ENCODE measurements at places on chromosomes 16 and 17.

DNA sequence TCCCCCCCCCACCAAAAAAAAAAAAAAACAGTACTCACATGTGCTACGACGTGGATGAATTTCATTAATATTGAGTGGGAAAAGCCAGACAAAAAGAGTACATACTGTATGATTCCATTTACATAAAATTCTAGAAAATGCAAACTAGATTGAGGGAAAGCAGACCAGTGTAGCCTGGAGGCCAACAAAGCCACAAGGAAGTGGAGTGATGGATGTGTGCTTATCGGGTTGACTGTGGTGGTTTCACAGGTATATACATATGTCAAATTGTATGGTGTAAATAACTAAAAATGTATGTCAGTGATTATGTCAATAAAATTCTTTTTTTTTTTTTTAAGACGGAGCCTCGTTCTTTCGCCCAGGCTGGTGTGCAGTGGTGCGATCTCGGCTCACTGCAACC lies 1.9 kb upstream of the PLD6 start:
- DNase-seq = no peak

DNA sequence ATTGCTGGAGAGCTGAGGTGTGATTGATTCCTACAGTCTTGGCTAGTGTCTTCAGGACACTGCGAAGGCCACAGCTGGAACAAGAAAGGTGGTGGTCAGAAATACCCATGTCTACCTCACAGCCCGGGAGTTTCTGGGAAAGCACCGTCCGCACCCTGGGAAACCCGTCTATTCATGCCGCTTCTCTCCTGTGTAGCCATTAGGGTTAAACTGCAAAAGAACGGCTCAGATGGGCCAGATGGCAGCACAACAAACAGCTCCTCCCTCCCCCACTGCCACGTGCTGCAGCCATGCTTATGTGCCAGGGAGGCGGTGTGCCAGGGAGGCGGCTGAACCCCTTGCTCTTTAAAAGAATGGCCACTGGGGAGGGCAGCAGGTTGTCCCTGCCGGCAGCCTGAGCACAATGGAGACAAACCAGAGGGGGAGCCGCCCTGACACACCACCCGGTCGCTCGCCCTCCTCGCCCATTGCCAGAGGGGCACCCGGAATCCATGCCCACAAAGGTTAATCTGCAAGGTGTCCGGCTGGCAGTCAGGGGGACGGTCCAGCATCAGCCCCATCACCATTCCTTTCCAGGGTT lies 65.2 kb downstream of the CYTH1 start:
- DNase-seq = peak; percentile 55

DNA sequence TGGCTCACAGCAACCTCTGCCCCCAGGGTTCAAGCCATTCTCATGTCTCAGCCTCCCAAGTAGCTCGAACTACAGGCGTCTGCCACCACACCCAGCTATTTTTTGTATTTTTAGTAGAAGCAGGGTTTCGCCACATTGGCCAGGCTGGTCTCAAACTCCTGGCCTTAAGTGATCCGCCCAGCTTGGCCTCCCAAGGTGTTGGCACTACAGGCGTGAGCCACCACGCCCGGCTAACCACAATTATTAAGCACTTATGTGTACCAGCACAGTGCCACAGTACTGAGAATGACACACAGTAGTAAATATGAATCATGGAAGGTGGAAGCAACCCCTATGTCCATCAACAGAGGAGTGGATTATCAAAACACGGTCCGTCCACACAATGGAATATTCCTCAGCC lies 49.8 kb downstream of the COTL1 start:
- no peak for DNase-seq

DNA sequence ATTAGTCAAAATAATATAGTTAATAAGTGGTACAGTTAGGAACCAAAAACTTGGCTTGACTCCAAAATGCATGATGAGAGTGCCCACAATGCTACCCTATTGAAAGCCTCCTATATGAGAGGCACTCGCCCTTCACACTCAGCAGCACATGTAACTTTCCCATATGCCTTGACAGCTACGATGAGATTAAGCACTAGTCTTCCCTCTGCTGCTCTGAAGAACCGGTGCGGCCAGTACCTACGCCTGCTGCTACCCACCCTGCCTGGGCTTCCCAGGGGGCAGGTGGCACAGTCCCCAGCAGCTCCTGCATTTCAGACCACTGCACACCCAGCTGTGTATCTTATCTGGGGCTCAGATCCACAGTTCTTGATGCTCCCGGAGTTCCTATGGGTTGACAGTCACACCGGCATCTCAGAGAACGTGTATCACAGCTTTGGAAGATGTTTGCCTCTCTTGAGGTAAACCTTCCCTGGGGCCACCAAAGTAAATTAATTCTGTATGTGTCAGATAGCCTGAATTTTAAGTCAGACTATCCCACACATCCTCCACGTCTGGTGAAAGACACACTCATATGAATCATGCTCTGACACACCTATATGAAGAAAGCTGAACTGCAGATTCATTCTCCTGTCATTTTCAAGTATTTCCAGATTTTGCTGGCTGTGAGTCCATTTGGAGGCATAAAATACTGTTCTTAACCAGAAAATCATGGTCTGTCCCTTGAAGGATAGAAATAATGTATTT lies 77.8 kb downstream of the MYH10 start:
- DNase-seq = peak; percentile 10

DNA sequence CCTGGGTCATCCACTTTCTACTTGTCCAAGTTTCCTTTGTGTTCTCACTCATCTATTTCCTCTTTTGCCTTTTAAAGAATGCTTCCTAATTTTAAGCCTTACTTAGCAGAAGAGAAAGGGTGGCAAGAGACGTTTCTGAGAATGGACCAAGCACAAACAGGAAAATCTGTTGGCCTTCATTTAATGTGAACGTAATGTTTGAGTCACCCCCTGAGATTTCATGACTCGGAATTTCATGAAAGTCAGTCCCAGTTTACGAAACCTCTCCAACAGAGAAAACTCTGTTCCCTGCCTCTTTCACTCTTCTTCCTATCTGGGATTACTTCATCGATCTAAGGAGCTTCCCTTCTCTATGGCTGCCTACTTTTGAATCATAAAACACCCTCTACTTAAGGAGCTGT lies at the start of gene CD300E:
Gene CD300E, minus strand, starts transcription at position 46 of the 401 bp plus-strand sequence. CDS start 117 bp downstream, outside the sequence.
- no peak for DNase-seq

GRCh38 chr16:50261707-50262235 lies 4.6 kb upstream of the ADCY7 start:
- no peak for DNase-seq

- no peak for DNase-seq
Observed at GRCh38 chr16:86736502-86736901, 158.2 kb downstream of the FOXL1 start.

DNA sequence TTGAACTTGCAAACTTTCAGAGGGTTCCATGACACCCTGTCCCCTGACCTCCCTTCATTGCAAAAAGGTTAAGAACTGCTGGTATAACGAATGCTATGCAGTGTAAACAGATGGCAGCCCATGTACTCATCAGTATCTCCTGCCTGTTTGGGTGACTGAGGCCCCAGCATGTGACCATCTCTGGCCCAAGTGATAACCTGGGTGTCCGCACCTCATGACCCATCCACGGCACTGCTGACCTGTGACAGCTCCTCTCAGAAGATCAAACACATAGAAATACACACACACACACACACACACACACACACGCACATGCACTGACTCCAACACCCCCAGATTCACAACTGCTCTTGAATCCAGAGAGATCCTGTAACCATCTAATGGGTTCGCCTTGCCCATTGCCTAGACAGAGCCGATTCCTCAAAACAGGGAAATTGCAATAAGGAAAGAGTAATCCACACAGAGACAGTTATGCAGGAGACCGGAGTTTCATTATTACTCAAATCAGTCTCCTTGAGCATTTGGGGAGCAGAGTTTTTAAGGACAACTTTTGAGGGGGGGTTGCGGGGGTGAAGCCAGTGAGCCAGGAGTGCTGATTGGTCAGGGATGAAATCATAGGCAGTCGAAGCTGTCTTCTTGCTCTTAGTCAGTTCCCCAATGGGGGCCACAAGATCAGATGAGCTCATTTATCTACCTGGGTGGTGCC lies 11.3 kb upstream of the PHOSPHO1 start:
- DNase-seq = no peak

DNA sequence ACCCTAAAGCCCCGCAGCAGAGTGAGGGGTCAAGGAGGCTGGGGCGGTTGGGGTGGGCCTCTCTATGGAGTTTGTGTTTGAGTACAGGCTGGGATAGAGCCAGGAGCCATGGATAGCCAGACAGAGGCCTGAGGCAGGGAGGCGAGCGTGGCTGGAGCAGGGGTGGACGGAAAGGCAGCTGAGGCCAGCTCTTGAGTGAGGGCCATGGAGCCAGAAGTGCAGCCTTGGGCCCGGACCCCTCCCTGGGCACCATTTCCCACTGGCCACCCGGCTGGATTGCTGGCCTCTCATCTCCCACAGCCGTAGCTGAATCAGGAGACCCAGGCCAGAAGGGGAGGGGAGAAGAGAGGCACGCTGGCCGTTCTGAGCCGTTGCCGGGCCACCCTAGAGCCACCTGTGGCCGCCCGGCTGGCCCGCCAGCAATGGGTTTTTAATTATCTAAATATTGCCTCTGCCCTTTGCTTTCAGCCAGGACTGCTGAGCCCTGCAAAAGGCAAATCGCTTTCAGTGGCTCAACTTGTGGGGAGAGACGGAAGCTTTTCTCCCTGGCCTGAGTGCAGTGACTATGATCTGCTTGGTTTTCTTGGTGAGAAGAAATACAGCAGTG lies 75.2 kb upstream of the GSE1 start:
- DNase-seq = no peak

GRCh38 chr17:1241929-1242328 lies 28.3 kb upstream of the BHLHA9 start:
- peak; percentile 45 for DNase-seq

DNA sequence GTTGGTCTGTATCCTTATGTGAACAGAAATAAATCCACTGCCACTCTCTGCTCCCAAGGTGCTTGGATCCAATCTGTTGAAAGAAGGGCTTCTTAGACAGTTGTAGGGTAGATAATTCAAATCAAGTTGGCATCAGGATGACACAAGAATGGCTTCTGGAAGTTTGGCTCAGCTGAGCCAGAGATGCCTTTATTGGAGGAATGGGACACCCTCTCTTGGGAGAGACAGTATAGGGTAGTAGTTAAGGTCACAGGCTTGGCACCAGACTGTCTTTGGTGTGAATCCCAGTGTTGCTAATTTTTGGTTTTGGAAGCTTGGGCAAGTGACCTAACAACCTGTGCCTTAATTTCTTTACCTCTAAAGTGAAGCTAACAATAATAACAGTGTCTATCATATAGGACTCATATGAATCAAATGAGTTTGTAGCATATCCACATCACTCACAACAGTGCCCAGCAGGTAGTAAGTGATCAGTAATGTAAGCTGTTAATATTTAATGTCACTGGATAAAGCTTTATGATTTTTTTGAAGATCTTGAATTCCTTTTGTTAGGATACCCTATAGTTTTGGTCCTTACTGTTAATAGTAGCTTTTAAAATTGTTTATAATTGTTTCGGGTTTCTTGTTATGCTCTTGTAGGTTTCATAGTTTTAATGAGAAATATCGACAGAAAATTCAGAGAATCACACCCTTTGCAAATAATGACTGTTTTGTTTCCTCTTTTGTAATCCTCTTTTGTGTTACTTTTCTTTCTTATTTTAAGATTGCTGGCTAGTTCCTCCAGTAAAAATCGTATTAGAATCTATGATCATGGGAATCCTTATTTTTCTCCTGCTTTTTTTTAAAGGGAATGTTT lies 19.1 kb downstream of the ZNRF1 start:
- DNase-seq = no peak

GRCh38 chr16:50706250-50706649 lies 12.8 kb downstream of the NOD2 start:
- DNase-seq = no peak

- no peak for DNase-seq
Observed at GRCh38 chr17:1992541-1992940, 32.6 kb downstream of the RTN4RL1 start.

DNA sequence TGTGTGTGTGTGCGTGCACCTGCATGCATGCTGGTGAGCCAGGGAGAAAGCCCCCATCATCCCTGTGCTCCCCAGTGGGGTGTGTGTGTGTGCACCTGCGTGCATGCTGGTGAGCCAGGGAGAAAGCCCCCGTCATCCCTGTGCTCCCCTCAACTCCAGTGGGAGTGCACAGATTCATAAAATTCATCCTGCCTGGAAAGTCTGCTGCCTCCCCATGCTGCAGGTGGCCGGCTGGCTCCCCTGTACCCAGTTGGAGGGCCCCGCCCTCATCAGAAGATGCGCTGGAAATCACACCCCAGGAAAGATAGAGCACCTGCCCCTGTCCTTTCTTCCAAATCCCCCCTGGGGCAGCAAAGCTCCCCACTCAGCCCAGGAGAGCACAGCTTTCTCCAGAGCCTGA lies 84.8 kb upstream of the DOC2B start:
- DNase-seq = no peak

DNA sequence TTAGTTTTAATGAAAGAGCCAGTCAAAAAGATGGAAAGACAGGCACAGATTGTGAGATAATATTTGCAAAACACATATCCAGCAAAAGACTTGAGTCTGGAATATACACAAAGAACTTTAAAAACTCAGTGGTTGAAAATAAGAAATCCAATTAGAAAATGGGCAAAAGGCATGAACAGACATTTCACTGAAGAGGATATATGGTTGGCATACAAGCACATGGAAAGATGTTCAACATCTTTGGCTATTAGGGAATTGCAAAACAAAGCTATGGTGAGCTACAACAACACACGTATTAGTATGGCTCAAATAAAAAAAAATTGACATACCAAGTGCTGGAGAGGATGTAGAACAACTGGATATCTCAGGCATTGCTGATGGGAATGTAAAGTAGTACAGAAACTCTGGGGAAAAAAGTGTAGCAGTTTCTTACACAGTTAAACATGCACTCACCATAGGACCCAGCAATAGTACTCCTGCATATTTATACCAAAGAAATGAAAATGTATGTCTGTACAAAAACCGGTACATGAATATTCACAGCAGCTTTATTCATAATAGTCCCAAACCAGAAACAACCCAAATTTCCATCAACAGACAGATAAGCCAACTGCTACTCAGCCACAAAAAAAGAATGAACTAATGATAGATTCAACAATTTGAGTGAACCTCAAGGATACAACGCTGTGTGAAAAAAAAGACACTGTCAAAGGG lies 44.4 kb upstream of the MRTFB start:
- no peak for DNase-seq

- DNase-seq = no peak
Observed at GRCh38 chr17:42706732-42707131, 24.4 kb downstream of the CNTNAP1 start.

DNA sequence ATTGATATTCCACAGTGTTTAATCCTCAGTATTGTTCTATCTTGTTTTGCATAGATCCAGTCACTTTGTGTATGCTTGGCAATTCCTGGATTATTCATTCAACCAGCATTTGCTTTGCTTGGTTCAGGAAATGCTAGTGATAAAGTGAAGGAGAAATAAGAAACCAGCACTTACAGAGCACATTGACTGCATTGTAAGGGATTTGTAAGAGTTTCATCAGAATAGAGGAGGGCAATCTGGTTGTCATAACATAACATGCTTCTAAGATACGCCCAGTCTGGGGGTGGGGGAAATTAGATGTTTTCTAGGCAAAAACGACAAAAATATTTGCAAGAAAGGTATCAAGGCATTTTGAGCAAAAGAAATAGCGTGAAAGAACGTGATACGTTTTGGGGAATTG lies 40.4 kb downstream of the TNRC6A start:
- DNase-seq = no peak

GRCh38 chr17:6261466-6261865 lies 173.5 kb downstream of the AIPL1 start:
- no peak for DNase-seq

Data from M059J (cell line).